ENCODE measurements at places on chromosomes 11 and 22.

- DNase-seq = no peak
These were observed 38.4 kb upstream of the PRSS23 start for GRCh38 chr11:86761978-86762377.

GRCh38 chr22:46827136-46827780 is 64.8 kb downstream of the TBC1D22A start:
- no peak for DNase-seq

GRCh38 chr22:45762545-45763235 is 91.1 kb downstream of the ATXN10 start:
- no peak for DNase-seq

GRCh38 chr11:12223771-12224536 is 113.6 kb downstream of the MICAL2 start:
- no peak for DNase-seq

- DNase-seq = no peak
These were observed 41.8 kb downstream of the DDI1 start for GRCh38 chr11:104078245-104078644.

DNA sequence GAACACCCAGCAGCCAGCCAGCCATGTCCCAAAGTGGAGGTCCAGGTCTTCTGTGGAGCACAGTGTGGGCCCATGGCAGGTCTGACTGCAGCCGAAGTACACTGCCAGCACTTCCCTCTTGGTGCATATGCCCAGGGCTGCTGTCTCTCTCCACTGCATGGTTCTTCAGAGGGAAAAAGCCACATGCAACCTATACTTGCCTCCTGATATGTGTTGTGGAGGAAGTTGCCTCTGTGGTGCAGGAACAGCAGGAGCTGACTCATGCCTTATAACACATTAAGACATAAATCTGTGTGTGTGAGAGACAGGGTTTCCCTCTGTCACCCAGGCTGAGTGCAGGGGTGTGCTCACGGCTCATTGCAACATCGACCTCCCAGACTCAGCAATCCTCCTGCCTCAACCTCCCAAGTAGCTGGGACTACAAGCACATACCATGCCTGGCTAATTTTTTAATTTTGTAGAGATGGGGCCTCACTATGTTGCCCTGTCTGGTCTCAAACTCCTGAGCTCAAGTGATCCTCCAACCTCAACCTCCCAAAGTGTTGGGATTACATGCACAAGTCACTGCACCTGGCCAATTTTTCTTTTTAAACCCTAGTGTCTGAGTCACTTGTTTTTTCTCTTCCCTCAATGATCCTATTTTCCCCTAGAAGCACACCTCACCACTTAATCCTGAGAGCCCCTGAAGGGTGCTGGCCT is 98.8 kb downstream of the MPPED2 start:
- peak; percentile 42 for DNase-seq

DNA sequence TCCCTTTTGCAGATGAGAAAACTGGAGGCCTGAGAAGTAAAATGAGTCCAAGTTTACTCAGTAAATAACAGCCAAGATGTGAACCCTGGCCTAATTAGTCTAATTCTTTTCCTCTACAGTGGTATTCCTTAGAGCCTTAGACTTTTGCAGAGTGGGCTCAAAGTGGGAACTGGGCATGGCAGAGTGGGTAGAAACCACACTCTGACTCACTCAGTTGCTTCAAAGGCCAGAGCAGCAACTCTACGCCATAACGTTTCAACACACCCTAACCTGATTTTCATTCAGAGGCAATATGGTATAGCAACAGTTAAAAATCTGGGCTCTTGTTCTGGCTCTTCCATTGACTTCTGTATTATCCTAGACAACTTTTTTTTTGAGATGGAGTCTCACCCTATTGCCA is 2.8 kb downstream of the THRSP start:
- no peak for DNase-seq

DNA sequence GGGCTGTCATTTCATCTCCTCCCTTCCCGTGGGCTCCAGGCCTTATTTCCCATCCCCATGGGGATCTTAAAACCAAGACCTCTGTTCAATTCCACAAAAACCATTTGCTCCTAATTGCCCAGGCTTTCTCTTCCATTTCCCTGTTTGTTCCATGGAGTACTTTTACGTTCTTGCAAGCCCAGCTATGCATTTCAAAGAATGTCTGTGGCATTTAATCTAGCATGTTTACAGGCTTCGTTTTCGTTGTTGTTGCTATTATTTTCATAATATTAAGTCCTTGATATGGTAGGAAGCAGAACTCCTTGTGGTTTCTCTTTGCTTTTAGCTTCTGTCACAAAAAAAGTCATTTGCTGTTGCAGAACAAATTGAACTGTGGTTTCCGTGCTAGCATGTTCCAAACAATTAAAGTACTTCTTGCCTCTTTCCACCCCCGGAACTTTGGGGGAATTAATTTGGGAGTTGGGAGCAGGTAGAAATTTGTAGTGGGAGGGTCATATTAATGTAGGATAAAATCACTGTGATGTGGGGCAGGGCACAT is 68.1 kb upstream of the SLC22A12 start:
- no peak for DNase-seq

DNA sequence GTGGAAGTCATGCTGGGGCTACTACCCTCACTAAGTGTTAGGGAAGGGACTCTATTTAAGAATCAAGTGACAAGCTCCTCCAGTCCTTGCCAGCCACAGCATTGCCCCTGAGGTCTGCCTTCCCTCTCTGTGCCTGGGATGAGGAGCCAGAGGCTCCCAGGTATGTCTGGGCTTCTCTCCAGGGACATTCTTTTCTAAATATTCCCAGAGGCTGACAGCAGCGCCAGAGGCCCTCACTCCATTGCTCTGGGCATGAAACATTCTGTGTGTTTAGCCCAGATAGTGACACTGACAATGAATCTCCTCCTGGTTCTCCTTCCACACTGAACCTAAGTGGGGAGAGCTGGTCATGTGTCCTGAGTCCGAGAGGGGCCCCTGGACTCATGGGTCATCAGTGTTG is 2.2 kb downstream of the OR51E1 start:
- peak; percentile 63 for DNase-seq

- no peak for DNase-seq
These were observed 26.1 kb downstream of the DRG1 start for GRCh38 chr22:31425331-31426050.

GRCh38 chr11:27886857-27887256 is 186.6 kb upstream of the BDNF start:
- DNase-seq = no peak

GRCh38 chr11:79083352-79083751 is 357.5 kb downstream of the TENM4 start:
- DNase-seq = no peak

DNA sequence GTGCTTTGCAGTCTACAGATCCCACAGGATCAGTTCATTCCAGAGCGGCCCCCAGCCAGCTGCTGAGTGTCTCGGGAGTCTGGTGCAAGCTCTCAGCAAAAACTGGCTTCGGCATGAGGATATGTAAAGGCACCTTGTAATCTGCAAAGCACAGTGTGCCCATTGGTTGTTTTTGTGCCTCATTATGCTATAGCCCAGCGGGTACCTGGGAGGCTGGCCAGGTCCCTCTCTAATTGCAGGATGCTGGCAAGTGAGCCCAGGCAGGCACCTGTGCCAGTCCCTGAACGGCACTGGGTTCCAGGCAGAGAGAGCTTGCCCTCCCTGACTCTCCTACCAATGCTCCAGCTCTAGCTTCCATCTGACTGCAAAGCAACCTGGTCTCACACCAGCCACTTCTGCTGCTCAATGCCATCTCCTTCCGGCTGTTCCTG is 128.7 kb downstream of the DSCAML1 start:
- no peak for DNase-seq

GRCh38 chr11:68959465-68960293 is 21.1 kb downstream of the MRGPRD start:
- peak; percentile 37 for DNase-seq

DNA sequence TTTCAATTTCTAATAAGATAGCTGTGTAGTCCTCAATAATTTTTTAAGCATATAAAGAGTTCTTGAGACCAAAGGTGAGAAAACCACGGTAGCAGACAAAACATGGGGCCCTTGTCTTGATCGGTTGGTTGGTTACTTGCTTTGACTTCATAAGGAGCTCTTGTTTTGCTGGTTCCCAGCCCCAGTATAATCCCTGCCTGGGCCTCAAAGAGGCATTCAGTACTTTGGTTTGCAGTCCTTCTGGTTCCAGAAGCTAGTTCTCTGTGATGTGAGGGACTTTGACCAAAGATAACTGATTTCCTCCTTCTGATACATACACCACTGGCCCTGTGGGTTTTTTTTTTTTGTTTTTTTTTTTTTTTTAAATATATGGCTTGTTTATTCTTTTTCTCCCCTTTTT is 17.1 kb downstream of the MARK2 start:
- no peak for DNase-seq

DNA sequence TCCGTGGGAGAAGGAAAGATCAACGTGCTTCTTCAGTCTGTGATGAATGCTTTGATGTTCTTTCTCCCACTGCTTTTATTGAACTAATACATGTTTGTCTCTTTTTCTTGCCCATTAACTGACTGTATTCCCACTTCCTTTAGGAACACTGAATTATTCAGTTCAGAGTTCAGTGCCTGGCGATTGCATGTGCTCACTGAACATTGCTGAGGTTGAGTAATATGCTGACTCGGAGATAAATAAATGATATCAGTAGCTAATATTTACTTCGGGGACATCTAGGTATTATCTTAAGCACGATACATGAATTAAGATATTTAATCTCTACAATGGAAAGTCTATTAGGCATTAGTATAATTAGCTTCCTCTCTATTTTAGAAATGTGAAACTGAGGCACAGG is 102.3 kb upstream of the OR5AK2 start:
- no peak for DNase-seq

DNA sequence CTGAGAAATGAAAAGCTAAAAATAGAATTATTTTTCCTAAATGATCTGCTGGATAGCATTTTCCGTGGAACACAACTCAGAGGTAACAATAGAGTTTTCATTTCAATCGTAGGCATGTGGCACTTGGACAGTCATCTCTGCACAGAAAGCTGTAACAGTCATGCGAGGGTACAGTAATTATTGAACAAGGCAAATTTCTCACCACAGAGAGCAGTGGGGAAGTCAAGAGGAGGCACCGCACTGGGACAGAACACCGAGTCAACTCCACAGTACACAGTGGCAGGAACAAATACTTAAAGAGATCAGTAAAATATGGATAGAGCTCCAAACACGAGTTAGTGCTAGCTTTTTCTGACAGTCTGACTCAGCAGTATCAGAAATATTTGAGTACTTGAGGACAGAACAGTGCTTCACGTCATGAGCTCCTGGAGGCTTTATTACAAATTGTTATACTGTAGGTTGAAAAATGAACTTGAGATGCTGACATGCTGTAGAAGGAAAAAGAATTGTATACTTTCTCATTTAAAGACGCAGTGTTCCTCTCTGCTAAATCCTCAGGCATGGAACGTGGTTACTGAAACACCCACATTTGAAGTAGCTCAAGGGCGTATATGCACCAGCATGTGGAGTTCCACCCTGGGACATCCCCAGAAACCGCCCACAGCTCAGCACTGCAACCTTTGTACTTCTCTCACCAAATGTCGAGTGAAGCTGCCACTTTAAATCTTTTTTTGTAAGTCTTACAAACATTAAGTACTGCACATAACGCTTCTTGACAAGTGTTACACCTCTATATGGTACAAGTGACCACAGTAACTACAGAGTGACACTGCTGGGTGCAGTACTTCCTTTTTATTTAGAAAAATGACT is 27.4 kb upstream of the YPEL1 start:
- no peak for DNase-seq

DNA sequence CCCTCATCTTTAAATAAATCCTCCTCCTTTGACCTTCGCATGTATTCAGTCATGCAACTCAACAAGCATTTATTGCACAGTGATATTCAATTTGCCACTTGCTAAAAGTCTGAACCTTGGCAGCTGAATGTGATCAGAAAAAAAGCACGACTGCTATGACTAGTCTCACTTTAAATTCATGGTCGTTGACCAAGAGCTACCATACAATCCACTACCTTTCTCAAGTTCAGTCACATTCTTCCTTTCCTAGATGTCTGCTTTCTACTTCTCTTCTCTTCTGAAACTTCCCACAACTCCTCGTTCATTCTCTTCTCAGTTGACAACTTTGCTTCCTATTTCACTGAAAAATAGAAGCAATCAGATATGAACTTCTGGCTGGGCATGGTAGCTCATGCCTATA is 2.0 kb upstream of the SAA1 start:
- no peak for DNase-seq

GRCh38 chr11:9691865-9692264 is 28.0 kb downstream of the SWAP70 start:
- DNase-seq = no peak

GRCh38 chr11:111347002-111347722 is 31.9 kb downstream of the POU2AF1 start:
- DNase-seq = no peak

DNA sequence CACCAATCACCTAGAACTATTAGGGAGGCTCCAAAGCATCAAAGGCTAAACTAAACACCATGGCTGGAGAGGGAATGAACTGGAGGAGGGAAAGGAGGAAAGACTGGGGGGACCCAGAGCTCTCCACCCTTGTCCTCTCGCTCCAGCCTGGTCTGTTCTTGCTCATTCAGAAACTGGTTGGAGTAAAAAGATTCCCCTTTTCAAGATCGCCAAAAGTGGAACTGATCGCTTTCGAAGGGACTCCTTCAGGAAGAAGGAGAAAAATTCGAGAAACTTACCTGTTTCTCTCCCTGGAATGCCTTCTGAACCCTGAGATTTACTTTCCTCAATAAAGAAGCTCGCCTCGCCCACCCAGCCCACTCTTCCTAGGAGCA is 46.9 kb downstream of the OR4D9 start:
- no peak for DNase-seq

GRCh38 chr22:19636696-19637407 is 77.5 kb upstream of the SEPTIN5 start:
- DNase-seq = no peak

DNA sequence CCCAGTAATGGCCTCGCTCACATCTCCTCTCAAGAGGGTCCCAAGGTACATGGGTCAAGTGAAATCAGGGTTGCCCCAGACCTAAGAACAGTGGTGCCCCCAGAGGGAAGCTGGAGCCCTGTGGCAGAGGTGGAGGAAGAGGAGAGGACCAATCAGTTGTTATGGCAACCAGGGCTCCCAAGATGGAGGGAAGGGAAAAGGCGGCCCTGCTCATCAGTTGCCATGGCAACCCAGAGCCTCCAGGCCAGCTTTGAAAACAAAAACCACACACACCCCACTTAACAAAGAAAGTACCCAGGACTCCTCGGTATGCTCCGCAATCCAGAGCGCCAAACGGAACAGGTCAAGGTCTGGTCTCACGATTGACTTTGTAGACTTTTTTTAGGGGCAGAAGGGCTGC is 53.5 kb upstream of the SLC35C1 start:
- no peak for DNase-seq

- DNase-seq = no peak
These were observed 36.1 kb upstream of the AMPD3 start for GRCh38 chr11:10418950-10419310.

- DNase-seq = no peak
These were observed 121.7 kb upstream of the CRYBB3 start for GRCh38 chr22:25077964-25078363.

GRCh38 chr11:114274637-114275036 is 21.6 kb upstream of the NNMT start:
- DNase-seq = no peak

DNA sequence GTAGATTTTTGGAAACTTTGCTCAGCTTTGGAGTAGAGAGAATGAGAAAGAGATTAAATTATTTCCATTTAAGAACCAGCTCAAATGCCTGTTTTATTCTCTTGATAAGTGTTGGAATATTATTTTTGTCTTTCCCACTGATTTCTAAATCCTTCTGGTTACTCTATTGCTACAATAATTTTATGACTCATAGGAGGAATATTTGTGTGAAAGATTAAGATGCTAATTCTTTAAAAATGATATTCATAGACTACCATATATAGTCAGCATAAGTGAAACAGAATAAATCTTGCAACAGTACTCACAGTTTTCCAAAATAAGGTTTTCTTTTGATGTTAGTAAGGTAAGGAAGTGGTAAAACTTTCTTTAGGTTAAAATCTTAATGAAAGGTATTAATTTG is 60.9 kb downstream of the YAP1 start:
- DNase-seq = no peak

Measured in Right ventricle myocardium superior (tissue), 1 donor.